Caco-2 (cell line): ENCODE measurements at places on chromosomes 1 and 21.

DNA sequence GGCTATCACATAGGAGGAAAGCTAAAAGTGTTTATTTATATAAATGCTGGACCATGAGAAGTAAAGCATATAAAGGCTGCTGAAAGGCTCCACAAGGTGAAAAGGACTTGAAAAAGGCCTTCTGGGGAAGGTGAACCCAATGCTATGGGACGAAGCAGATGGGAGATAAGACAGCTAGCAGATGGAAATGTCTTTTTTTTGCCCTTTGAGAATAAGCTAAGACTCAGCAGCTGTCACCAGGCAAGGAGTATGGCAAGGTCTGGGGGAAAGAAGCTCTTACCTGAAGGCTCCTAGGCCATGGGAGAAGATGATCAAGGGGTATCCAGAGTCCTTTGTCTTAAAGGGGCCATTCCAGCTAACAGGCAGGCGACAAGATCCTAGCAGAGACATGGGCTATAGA, 9.9 kb downstream of the PAFAH2 start:
- DNase-seq: no peak

GRCh38 chr1:232385221-232385620, 244.7 kb downstream of the SIPA1L2 start:
- no peak for DNase-seq

GRCh38 chr1:227305894-227306626, 12.2 kb downstream of the CDC42BPA start:
- DNase-seq: no peak

DNA sequence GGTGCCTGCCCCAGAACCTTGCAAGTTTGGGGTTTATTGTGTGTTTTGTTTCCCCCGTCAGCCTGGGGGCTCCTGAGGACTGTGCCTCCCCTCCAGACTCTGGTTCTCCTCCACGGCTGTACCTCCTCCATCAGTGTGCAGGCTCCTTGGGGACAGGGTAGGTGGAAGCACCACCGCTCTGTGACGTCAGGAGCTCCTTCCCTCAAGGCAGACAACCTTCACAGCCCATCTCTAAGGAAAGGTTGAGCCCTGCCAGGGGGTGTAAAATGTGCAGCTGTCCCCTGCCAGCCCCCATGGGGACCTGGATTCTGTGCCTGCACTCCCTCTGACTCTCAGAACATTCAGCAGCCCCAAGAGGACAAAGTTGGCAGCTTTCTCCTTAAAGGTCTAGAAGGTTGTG, 465 bp upstream of the HSPB7 start:
- DNase-seq: no peak

- no peak for DNase-seq
Measured at GRCh38 chr1:174291059-174291458, 131.7 kb downstream of the RABGAP1L start.

GRCh38 chr1:112397841-112398240, 1.8 kb downstream of the CTTNBP2NL start:
- no peak for DNase-seq

DNA sequence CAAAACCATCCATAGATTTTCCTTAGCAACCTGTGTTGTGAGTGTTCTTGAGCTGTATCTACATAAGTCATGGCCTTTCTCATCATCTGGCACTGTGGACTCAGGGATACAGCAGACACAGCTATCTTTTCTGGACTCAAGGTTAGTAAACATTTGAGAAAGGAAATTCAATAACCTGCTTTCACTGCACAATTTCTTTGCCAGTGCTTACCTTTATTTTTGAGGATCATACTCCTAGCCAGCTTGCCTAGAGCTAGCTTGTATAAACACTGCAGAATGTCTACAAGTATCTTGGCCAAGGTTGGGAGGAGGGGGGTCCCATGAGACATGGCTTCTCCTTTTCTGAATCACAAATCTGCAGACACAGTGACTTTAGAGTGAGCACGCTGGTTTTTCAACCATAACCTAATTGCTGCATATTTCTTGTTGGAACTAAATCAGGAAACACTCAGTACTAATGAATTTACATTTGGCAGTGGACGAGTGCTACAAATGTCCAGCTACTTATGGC, 27.2 kb downstream of the ADAMTS5 start:
- DNase-seq: no peak

DNA sequence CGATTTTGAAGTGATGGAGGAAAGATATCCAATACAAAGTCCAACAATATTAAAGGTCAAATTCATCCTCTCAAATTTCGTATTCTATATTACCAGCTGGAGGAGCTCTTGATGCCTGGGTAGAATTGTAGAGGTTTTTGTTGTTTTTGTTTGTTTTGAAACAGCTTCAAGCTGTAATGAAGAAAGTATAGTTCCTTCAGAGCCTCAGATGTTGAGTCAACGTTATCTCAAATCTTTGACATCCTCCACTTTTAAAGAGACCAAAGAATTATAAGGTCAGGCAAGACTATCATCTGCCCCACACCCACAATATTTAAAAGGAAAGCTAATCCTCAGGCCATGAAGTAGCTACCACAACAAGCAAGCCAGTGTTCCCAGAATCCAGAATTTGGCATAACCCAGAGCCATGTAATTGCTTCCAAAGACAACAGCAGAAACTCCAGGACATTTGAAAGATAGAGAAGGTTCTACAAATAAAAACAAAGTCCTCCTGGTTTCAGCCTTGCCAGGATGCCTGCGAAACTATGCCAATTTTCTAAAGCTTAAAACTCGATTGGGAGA, 24.9 kb downstream of the VAV3 start:
- no peak for DNase-seq

DNA sequence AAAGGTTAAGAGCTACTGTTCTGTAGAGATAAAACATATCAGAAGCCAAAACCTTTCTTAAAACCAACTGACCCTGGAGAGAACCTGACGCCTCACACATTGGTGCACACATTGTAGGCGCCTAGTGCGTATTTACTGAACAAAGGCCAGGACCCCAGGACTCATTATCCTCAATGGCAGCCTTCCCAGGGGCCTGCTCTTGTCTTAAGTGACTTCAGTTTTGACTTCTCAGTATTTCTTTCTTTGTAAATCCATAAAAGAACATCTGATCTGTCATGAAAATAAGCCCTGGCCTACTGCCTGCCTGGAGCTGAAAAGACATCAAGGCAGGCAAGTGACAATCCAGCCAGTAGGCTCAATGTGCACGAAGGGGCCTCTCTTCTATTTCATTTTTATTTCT, 27.6 kb downstream of the ABCA4 start:
- DNase-seq: no peak

DNA sequence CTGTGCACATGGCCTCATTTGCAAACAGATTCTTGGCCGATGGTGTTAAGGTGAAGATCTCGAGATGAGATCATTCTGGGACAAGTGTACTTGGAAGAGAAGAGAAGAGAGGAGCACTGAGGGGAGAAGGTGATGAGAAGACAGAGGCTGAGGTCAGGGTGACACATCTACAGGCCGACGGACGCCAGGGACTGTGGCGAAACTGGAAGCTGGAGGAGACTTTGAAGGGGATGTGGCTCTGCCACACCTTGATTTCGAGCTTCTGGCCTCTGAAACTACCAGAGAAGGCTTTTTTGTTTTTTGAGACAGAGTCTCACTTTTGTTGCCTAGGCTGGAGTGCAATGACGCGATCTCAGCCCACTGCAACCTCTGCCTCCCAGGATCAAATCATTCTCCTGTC, 137.5 kb upstream of the TMEM51 start:
- no peak for DNase-seq

DNA sequence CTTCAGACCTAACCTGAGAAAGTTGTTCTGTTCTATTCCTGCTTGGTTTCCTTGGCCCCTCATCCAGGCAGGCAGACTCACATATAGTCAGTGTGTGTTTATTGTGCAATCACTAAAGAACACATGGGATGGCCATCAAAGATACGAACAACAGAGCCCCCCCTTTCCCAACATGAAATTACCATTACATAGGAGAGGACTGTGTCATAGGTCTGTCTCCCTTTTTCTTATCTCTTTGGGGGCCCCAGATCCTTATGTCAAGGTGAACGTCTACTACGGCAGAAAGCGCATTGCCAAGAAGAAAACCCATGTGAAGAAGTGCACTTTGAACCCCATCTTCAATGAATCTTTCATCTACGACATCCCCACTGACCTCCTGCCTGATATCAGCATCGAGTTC, 21.6 kb downstream of the SYT11 start:
- DNase-seq: no peak

DNA sequence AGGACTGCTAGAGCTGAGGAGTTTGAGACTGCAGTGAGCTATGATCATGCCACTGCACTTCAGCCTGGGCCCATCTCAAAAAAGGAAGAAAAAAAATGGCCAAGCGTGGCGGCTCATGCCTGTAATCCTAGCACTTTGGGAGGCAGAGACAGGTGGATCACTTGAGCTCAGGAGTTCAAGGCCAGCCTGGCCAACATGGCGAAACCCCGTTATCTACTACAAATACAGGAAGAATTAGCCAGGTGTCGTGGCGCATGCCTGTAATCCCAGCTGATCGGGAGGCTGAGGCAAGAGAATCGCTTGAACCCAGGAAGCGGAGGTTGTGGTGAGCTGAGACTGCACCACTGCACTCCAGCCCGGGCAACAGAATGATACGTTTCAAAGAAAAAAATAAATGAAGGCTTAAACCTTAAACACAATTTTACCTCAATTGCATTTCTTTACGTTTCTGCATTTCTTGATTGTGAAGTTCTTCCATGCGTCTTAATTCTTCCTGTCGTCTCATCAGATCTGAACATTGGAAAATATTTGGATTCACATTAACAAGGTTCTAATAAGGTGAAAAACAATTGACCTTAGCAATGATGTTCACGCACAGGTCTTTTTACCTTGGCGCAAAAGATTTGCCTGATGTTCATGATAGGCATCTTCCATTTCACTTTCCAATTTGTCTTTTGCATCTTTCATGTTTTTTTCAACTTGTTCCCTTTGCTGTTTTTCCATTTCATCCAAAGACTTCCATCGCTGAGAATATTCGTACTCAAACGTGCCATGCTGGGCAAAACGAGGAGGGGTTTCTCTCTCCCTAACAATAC, 4.2 kb downstream of the SFPQ start:
- no peak for DNase-seq

GRCh38 chr1:33428661-33429060, 2.2 kb downstream of the PHC2 start:
- DNase-seq: no peak

GRCh38 chr21:43934116-43934515, 69.1 kb downstream of the AGPAT3 start:
- DNase-seq: no peak

DNA sequence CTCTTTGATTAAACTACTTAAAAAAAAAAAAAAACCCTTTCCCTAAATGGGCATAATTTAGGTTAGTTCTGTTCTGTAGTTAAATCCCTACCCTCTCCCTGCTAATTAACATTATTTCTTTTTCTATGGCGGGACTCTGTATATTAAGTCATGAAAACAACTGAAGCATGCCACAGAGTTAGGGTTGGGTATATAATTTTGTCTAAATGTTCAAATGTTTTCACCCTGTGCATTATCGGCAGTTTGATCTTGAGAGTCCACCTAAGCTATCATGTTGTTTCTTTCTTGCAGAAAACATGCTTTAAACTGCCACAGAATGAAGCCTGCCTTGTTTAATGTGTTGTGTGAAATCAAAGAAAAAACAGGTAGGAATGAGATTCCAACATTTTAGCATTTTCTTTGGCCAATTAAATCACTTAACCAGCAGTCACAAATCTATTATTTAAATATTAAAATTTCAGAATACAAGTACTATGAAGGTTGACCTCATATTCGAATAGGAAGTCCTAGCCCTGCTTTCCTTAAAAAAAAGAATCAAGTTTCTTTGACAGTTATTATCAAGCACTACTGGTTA, 4.0 kb downstream of the PBX1 start:
- no peak for DNase-seq
